ENCODE measurements at places on chromosomes 2 and 18. TPM values are rescaled to one million over a fixed set of nuclear protein-coding genes. Genes with fewer than 3 reads are reported as not detected.

DNA sequence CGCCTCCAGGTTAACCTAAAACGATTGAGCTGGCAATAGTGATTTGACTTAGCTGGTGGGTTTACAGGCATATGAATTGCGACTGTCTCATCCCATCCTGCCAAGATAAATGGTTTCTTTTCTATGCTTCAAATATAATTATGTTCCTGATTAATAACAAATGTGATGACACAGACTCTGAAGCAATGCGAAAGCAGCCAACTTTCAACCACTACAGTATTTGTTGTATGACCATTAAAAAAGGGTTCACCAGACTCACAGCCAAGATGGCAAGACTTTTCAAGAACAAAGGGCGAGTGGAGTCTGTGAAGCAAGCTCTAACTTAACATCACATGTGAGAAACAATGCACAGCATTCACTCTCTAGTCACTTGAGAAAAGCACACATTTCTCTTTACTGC is 186.6 kb downstream of the PID1 start:
- DNase-seq = no peak

- no peak for DNase-seq
Observed at GRCh38 chr2:169189132-169189531, 119.8 kb downstream of the DHRS9 start.

DNA sequence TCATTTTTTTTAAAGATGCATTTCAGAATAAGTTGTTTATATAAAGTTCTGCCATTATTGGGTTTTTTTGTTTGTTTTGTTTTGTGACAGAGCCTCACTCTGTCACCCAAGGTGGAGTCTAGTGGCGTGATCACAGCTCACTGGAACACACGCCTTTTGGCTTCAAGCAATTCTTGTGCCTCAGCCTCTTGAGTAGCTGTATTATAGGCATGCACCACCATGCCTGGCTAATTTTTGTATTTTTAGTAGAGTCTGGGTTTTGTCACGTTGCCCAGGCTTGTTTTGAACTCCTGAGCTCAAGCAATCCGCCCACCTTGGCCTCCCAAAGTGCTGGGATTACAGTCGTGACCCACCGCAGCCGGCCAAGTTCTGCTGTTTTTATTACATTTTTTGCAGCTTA is 72.3 kb downstream of the R3HDM1 start:
- DNase-seq = no peak

DNA sequence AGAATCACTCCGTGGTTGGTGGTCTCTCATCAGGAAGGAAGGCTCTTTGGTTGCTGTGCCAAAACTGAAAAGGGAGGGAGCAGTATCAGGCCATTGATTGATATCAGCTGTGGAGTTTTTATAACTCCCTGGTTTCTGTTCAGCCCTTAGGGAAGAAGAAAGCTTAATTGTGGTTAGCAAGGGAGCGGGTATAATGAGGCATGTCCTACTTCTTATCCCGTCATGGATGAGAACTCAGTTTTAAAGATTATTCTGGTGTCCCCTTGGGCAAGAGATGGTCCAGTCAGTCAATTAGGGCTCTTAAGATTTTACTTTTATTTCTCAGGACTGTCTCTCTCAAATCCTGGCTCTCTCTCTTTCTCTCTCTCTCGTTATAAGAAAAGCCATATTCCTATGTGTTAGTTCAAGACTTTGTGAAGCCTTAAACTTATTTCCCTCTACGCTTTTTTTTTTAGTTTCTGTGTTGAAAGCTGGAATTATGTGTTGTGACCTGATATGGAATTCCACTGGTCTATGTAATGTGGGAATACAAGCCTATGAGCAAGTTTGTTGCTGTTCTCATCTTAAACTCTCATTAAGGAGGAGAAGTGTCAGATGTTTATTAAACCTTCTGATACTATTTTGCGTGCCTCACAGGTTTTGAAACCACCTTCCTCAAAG is 514.0 kb upstream of the CDH2 start:
- DNase-seq = no peak

GRCh38 chr2:29097569-29097968 is 17.6 kb upstream of the CLIP4 start:
- DNase-seq = no peak

The ATP8B1 gene
- polyA plus RNA-seq = 53.3 TPM

All from BJ (cell line).